ENCODE measurements at places on chromosomes 12 and 14.

- no peak for DNase-seq
Measured at GRCh38 chr12:14665354-14666348, 30.7 kb downstream of the GUCY2C start.

- no peak for DNase-seq
Measured at GRCh38 chr12:15787778-15788177, 1.4 kb downstream of the EPS8 start.

DNA sequence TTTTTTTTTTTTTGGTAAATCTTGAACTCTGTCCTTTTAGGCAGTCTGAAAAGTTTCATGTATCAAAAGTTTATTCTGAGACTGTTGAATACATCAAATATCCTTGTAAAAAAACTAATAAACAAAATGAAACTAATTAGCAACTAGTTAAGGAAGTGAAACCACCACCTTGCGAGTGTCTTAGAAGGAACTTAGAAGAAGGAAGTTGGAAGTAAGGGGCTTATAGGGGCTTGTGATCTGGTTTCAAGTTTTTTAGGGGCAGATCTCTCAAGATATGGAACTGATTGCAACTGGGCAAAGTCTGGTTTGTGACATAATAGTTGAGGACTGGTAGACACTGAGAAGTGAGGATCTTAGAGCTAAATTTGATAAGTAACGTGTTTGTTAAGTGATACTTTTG lies 748.8 kb downstream of the C12orf50 start:
- no peak for DNase-seq

DNA sequence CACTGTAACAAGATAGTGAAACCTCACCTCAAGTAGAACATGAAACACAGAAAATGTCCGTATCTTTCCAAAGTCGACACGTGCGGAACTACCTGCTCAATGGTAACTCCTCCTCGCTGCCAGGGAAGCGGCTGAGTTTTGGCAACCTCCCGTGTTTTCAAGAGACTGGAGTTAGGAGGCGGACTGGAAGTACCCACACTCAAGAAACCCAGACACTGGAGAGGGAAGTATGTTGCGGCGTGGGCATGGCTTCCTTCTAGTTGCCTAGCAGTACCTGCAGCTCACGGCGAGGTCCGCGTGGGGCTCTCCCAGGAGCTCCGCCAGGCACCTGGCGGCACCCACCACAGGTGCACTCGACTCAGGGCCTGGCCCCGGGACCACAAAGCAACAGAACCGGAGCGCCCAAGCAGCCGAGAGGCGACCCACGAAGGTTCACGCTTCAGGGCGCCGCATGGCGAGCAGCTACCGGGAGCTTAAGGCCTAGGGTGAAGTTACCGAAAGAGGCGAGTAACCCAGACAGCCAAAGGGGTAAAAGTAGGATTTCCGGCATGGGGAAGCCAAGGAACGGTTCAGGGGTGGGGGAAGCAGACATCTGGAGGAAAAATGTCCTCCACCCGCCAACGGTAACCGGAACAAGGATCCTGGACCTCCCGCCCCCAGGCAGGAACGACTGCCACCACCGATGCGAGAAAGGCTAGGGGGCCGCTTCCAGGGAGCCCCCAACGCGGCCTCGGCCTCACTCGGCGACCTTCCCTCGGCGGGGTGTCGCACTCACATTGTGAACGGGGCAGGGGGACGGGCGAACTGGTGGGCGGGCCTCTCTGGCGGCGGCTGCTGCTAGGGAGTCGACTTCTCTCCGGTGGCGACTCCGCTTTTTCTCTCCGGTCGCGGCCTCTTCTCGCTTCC lies 608 bp downstream of the PTGES3 start:
- no peak for DNase-seq

- no peak for DNase-seq
Measured at GRCh38 chr14:58571769-58572472, 65.8 kb upstream of the DACT1 start.

GRCh38 chr12:103012884-103013283 lies 55.4 kb downstream of the ASCL1 start:
- DNase-seq, result no peak

DNA sequence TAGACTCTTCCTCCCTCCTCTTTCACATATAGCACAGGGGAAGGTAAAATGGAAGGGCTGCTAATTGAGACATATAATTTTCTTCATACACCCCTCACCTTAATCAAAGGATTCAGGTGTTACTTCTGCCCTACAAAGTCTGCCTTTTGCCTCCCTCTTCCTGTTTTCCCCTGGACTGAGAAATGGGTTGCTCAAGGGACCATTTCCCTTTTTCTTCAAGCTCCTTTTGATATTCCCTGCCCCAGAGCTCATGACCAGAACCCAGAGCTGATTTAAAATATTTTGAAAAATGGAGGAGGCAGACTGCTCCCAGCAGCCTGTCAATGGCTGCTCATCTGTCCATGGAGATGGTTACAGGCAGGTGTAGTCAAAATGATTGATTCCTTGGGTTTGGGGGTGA lies 6.3 kb upstream of the PIP4K2C start:
- no peak for DNase-seq

DNA sequence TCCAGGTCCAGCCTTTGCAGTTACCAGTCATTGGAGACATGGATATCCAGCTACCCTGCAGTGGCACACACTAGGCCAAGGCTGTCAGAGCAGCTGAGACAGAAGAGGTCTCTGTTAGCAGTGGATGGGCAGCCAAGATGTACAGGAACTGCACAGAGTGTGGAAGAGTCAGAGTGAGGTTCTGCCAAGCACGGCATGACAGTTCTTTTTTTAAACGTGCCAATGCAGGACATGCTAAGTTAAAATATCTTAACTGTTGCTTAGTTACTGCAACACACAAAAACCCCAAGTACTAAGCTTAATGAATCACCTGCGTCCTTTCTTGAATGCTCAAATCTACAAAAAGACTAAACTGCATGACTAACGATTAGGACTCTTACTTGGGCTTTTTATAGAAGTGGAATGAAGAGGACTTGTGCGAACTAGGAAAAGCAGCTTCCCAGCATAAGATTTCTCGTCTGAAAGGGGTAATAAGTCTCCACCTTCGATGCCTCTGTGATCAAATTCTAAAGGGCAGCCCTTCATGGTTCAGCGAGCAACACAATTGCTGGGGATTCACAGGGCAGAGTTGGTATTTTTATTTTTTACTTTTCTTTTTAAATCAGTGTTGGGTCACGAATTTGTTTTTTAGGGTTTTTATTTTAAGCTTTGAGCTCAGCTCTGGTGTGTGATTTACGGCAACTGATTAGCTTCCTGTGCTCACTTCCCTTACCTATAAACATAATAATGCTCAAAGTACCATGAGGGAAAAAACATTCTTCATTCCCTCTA lies 20.6 kb downstream of the MAPK1IP1L start:
- no peak for DNase-seq

- DNase-seq, result no peak
Measured at GRCh38 chr12:111578276-111578970, 20.7 kb downstream of the ATXN2 start.

All from NCI-H446 treated with DMSO at 0.1 percent for 48 hours (cell line).